ENCODE measurements at places on chromosomes 4 and X.

GRCh38 chr4:163332526-163333406 is at the start of gene NPY1R:
Gene NPY1R (minus strand): TSS chr4:163332596. CDS start chr4:163326554, 6,042 bp downstream.
- DNase-seq: no peak

DNA sequence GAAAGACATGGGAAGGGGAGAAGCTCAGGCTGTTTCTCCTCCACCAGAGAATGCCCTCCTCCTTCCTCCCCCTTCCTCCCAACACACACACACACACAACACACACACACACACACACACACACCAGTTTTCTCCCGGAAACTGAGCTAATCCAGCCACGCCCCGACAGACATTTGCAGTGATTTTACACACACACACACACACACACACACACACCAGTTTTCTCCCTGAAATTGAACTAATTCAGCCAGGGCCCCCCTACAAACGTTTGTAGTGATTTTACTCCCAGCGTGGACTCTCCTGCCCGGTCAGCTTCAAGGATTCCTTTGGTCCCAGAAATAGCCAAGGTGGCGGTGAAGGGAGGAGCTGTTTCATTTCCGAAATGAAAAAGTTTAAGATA is 32.9 kb upstream of the STX18 start:
- DNase-seq: no peak

DNA sequence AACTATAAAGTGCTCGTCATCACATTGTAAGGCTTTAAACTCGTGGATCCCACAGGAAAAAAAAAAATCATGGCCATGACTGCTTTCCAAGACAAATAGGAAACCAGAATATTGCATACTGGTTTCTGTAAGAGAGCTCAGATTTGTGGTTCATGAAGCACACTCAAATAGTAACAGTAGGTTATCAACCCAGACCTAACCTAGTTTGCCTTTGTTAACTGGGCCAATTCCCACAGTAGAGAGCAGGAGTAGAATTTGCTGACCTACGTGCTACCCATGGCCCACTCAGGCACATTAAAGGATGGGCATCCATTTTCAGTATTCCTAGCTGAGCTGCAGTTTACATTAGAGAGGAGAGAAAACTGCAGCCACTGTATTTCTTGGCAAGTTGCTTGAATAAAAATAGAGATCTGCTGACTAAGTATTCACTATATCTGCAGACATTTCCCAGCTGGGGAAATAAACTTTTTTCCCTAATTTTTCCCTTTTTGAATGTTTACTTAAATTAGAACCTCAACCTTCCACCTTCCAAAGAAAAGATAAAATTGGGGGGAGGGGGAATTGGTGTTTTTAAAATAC is 218.5 kb downstream of the SPANXN3 start:
- no peak for DNase-seq

GRCh38 chr4:83231620-83232076 is 53.0 kb downstream of the COQ2 start:
- DNase-seq: no peak

DNA sequence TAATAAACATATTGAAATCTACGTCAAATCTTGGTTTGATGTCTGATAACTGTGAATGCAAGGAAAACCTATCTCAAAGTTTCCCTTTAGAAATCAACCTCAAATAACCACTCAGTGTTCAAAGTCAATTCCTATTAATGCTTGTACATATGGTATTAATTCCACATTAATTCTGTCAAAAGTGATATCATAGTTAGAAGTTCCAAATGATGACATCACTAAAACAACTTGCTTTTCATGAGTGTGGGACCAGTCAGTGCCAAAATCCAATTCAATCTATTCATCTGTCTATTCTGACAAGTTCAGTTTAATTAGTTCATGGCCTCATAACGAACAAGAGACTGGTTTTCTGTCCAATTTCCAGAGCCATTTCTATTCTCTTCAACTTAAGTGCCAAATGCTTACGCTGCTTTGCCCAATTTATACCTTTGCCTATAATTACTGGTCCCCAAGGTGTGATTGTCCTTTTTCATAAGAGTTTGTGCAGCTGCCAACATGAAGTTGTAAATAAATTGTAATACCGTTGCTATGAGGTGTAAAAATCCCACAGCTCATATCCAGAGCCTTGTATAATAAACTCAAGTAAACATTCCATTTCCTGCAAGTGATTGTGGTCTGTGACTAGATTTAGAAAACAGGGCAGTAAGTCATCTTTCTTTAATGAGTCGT is 476.2 kb downstream of the RAB28 start:
- DNase-seq: no peak

DNA sequence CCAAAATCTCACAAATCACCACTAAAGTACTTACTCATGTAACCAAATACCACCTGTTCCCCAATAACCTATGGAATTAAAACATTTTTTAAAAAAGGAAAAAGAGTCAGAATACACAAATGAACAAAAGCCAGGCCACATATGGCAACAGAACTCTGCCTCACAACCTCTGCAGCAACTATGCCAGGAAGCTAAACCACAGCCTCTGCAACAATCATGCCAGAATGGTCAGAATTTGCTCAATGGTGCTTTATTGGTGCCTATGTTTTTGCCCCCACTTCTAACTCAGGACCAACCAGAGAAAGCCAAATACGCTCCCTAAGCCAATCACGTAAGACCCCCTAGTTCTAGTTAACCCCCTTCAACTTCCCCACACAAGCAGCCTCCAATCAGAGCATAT is 69.6 kb downstream of the HOPX start:
- no peak for DNase-seq
